ENCODE measurements at places on chromosomes 16 and 17. TPM values are rescaled to one million over a fixed set of nuclear protein-coding genes. Genes with fewer than 3 reads are reported as not detected.

DNA sequence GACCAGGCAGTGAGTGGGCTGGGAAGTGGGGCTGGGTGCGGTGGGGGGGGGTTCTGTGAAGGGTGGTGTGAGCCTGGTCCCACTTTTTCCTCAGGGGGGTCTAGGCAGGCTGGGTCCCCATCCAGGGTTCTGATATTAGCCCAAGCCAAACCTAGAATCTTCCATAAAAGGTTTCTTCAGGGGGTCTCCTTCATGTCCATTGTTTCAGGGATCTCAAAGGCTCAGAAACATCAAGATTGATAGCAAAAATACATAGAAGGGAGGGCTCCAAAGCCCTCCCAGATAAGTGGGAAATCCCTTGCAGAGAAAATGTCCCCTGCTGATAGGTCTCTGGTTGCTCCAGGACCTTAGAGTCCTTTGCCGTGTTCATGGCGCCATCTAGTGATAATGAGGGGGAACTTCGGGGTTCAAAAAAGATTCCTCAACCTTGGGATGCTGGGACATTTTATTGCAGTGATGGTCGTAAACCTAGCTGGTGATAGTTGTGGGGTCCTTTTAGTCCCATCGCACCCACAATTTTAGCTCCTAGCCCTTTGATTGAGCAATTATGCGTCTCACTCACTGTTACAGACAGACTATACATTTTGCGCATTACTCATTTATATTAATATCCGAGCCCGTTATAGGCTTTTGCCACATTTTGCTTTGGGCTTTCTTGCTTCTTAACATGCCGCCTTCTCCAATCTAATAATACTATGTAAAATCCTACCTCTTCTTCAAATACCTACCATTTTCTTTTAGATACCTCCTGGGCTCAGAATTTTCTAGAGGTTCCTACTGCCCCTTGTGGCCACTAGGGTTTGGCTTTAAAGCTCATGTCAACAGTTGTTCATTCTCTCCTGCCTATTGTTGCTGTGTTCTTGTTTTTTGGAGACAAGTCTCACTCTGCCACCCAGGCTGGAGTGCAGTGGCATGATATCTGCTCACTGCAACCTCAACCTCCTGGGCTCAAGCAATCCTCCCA lies 35.1 kb downstream of the IGF2BP1 start:
- no peaks in the 10 kb centered on the region for H3K27me3 ChIP-seq
- peak; percentile 67 for DNase-seq

GRCh38 chr16:56354746-56355145 lies 70.6 kb downstream of the AMFR start:
- H3K4me1 ChIP-seq: peaks cover 30% of the 10 kb centered on the region
- DNase-seq: no peak
- H3K4me3 ChIP-seq: no peak overlapping the region
- peaks cover 2% of the 10 kb centered on the region for H3K36me3 ChIP-seq

The LRRC37A gene
- 0.71 TPM for total RNA-seq

The SLC5A10 gene
- total RNA-seq: not detected

The RNF40 gene
- 107 TPM for total RNA-seq
